ENCODE measurements at places on chromosomes 1 and 21.
A peak's percentile ranks its signal among the peaks of the same experiment; 100 is the strongest.

DNA sequence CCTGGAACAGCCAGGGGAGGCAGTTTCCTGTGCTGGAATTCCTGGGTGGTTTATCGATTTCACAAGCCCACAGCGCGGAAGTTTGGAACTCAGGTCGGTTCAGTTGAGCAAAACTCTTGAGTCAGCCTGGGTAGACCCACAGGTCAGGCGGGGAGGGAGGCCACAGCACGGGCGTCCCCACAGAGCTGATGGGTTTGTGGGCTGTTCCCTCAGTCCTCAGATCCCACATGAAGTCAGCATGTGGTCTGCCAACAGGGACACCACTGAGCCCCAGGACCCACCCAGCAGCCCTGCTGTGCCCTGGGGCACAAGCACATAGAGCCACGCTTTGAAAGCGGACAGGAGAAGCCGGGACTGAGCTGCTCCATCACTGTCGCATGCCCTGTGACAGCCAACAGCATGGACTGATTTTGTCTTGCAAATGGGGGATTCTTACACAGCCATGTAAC is 17.4 kb downstream of the BMP8A start:
- DNase-seq: no peak

- DNase-seq: no peak
Measured at GRCh38 chr1:216641669-216642460, 81.4 kb downstream of the ESRRG start.

GRCh38 chr1:90200646-90201205 is 205.8 kb downstream of the ZNF326 start:
- no peak for DNase-seq

- DNase-seq: no peak
Measured at GRCh38 chr1:153025797-153026196, 5.2 kb upstream of the SPRR1B start.

DNA sequence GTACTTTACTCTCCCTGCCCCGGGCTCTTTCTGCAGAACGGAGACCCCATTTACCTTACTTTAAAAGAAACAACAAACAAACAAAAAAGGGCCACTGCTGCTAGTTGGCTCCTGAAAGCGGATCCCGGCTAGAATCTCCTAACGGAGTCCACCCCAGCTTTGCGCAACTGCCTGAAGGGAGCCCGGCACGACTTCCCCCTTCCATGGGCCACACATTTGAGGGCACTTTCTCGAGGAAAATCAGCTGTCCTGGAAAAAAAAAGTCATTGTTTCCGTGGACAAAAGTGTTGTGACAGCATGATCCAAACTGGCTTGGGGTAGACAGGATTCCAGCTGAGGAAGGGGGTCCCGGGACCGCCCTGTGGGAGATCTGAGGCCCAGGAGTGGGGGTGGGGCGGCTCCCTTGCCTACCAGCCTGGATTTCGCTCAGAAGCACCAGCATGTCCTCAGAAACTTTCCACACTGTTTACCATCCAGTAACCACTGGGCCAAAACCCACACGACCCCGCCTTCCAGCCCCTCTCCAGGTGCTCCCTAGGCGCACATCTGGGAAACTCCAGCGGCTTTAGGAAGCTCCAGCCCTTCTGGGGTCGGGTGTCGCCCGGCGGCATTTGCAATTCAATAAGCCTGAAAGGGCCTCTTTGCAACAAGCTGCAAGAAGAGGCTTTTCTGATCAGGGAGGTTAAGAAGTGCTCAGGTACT is 4.8 kb downstream of the RIPK4 start:
- DNase-seq: no peak

DNA sequence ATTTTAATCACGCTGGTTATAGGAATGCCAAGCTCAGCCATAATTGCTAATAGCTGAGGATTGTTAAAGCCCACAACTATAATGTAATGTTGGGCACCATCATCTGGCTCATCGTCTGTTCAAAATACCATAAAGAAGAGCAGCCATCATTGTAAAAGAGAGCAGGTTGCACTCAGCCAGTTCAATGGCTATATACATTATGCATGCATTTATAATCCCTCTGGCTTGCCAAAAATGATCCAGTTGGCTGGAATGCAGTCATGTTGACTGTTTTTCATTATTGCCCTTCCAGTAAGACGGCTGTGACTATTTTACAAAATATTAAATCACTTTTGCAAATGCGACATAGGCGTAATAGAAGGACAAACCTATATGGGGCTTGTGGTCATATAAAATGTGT is 85.3 kb downstream of the SPAG17 start:
- DNase-seq: no peak

GRCh38 chr1:59738152-59738551 is 76.6 kb upstream of the HOOK1 start:
- DNase-seq: no peak

DNA sequence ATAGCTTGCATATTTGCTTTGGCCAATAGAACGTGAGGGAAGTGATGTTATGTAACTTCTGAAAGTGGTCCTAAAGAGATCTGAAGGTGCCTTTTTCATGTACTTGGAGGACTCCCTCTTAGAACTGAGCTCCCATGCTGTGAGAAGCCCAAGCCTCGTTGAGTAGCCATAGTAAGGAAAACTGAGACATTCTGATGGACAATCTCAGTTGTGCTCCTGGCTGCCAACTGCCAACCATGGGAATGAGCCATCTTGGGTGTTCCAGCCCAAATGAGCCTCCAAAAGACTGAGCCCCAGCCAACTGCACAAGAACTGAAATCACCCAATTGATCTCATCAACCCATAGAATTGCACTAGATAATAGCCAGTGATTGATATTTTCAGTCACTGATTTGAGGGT is 106.7 kb downstream of the MRPL39 start:
- no peak for DNase-seq

- DNase-seq: no peak
Measured at GRCh38 chr1:46558141-46558963, 6.9 kb upstream of the KNCN start.

GRCh38 chr1:25148673-25149300 is 83.5 kb downstream of the SYF2 start:
- no peak for DNase-seq

- no peak for DNase-seq
Measured at GRCh38 chr1:20229171-20229570, 42.9 kb upstream of the PLA2G2C start.

DNA sequence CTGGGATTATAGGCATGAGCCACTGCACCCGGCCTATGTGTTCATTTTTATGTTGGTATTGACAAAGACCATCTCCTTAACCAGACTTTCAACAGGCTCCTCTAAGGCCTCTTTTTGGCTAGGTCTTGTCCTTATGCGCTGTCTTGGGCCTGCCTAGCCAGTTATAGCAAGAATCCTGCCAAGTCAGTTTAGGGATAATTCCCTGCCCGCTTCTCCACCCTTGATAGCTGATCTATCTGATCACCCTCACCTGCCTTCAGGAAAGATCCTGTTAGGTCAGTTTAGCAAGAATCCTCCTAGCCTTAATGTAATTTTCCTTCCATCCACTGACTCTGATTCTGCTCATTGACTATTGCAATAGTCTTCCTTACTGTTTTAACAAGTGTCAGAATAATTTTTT is 2.4 kb upstream of the B4GALT3 start:
- no peak for DNase-seq

DNA sequence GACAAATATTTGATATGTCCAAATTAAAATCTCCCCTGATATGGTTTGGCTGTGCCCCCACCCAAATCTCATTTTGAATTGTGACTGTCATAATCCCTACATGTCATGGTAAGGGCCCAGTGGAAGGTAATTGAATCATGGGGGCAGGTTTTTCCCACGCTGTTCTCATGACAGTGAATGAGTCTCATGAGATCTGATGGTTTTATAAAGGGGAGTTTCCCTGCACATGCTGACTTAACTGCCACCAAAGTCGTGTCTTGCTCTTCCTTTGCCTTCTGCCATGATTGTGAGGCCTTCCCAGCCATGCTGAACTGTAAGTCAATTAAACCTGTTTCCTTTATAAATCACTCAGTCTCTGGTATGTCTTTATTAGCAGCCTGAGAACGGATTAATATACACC is 207.0 kb downstream of the BARHL2 start:
- no peak for DNase-seq

DNA sequence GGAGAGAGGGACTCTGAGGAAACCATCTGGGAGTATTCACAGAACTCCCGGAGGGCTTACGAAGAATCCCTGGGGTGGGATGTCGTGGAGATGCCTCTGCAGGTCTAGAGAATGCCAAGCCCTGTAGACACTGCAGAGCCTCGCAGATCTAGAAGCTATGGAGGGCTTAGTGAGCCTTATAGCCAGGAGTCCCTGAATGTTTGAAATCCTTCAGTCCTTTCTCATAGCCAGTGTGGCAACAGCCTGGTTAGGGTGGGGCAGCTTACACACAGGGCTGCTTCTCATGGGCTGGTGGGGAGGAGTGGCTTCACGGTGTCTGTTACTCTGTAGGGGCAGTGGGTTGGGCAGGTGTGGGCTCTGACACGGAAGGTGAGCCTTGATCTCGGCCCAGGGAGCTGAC is 44.2 kb upstream of the KDM4A start:
- DNase-seq: no peak

- peak; percentile 63 for DNase-seq
Measured at GRCh38 chr1:27332536-27333281, 9.1 kb upstream of the SYTL1 start.

DNA sequence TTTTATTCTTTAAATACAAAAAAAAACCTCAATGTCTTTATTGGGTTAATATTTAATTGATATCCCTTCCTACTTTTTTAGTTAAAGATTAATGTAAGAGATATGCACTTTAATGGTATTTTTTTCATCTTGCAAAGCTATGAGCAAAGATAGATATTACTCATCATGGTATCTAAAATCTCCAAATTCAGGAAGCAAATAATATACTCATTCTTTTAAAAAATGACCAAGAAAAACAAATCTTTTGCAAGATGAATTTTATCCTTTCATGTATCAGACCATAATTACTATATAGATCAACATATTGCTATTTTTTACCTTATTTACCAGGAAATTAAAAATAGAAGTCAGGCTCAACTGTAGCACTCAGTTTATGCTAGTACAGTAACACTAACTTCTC is 330.4 kb downstream of the KCNT2 start:
- DNase-seq: no peak

GRCh38 chr1:212234431-212235395 is 50.5 kb upstream of the PPP2R5A start:
- DNase-seq: peak; percentile 39

DNA sequence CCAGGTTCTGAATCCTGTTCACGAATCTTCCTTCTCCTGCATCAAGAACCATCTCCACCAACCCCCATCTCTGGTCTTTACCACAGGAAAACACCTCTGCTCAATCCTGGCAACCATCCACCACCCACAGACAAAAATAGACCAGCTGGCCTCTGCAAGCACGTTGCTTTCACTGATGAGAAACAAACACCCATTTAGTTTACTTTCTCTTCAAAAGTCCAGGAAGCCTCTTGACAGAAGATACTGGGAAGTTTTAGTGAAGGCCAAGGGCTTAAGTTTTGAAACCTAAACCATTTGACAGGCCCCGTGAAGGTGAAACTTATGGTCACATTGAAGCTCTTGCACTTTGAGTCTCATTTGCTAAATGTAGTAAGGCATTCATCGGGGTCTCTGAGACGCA is 122.6 kb upstream of the PPP2R5A start:
- peak; percentile 30 for DNase-seq

DNA sequence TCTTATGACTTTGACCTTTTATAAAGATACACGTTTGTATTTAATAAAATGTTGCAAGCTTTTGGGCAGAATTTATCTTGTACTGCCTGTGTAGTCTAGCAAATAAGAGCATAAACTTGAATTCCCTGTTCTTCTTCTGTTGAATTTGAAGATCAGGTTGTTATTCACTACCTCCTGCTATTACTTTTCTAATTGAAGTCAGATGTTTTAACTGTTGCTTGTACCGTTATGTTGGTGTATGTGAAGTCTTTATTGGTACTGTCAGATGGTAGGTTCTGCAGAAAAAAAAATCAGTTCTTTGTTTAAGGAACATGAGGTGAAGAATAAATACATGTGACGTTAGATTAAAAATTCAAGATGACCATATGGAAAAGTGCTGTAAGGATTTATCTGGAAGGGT is 69.1 kb downstream of the DYRK1A start:
- DNase-seq: no peak

GRCh38 chr1:26775666-26776065 is 12.1 kb upstream of the PIGV start:
- DNase-seq: no peak

DNA sequence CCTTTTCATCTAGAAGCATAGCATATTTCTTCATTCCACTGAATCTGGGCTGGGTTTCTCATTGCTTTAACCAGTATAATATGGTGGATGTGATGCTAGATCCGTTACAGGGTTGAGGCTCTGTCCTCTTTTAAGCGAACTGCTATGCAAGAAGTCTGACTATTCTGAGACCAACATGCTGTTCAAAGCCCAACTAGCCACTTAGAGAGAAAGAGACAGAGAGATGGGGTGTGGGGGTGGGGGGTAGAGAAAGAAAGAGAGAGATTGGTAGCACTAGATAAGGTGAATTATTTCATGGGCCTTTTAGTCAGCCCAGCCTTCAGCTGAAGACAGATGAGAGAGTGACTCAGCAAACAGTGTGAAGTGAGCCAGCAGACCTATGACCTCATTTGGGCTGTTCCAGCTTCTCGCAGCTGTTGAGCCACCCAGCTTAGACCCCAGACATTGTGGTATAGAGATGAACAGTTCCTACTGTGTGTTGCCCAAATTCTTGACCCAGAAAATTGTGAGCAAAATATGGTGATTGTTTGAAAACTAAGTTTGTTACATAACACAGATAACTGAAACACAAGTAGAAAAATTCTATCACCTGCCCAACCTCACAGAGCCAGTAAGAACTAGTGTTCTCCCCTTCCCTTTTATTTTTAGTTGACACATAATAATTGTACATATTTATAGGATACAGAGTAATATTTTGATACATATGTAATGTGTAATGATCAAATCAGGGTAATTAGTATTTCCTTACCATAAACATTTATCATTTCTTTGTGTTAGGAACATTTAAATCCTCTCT is 40.7 kb upstream of the PRKACB start:
- DNase-seq: no peak

DNA sequence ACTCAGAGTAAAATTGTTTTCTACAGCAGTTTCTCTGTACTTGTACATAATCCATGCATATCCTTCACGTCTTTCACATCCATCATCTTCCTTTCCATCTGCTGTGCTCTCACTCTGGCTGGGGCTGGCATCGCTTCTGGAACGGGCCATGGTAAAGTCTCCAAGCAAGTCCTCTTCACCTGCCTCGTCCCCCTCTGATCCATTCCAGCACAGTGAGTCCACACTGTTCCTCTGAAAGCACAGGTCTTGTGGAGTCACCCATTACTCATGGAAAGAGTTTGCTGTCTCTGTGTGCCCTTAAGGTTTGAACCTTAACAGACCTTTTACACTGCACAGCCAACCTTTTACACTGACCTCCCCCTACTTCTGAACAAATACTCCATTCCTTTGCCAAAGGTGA is 313.6 kb downstream of the ASTN1 start:
- DNase-seq: no peak

GRCh38 chr1:1031659-1032235 is 11.8 kb downstream of the AGRN start:
- DNase-seq: no peak

All from GM19239 (cell line).